Activated CD8-positive, alpha-beta memory T cell treated with anti-CD3 and anti-CD28 coated beads, Interleukin-2, amount 50 U/mL, for 4 hours (primary cell): ENCODE measurements at places on chromosomes 13 and 19.
A peak's percentile ranks its signal among the peaks of the same experiment; 100 is the strongest.

DNA sequence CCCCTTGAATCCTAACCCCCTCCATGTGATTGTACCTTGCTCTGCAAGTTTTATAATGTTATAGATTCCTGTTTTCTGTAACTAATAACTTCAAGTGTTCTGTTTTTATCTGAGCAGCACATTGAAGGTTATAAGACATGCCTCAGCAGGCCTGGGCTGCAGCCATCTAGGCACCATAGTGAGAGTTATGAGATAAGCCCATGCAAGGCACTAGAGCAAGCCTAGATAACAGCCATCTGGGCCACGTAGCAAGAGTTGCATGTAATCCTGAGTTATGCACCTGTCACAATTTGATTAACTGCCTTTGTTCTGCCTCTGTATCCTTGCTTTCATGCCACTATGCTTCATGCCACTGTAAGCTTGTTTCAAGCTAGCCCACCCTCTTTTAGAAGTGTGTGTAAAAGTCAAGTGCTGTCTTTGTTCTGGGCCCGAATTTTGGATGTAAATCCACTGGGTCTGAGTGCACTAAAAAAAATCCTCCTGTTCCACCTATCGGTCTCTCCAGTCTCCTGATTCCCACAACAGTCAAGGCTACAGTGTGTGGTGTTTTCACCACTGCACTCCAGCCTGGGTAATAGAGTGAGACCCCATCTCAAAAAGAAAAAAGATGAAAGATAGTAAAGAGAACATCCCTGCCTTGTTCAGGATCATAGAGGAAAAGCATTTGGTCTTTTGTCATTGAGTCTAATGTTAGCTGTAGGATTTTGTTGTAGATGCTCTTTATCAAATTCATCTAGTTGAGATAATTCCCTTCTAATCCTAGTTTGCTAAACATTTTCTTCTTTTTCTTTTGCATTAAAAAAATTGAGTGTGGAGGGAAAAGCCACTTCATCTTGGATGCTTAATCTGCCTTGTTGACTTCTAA lies 16.0 kb upstream of the KBTBD6 start:
- DNase-seq: no peak

DNA sequence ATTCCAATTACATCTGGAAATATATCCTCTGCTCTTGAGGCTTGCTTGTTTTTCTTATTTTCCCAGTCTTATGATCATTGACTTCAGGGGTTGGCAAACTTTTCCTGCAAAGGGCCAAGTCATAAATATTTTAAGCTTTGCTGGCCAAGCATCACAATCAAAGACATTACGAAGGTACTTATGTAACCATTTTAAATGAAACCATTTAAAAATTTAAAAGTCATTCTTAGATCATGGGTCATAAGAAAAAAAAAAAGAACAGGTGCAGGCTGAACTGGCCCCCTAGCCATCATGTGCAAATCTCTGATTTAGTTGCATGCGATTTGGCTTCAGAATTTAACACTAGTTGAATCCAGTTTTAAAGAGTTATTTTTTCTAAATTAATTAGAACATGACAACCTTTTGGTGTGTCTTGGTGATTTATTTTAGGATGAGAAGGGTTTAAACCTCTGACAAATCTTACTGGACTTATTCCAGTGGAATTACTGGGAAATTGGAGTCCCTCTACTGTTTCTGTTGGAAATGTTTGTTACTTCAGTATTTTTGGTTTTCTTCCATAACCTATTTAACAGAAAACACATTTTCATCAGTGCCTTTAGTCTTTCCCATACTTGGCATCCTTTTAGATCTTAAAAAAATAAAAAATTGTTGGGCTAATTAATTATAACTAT lies 148.1 kb downstream of the NHLRC3 start:
- DNase-seq: no peak

DNA sequence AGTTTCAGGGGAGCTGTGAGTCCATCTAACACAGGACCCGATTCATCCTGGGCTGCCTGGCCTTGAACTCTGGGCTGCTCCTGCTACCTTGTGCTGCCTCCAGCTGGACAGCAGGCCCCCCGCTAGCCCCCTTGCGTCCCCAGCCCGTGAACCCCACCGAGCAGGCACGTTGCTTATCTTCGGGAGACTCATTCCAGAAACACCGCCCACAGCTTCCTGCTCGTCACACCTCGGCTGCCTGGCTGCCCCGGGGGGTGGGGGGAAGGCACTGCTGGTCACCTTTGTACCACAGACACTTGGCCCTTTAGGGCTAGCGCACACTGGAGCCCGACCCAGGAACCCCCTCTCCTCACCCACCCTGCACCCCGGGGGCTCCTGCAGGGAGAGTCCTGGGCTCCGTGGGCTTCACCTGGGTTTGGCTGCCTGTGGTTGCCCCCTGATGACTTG lies 48.1 kb downstream of the CRTC1 start:
- no peak for DNase-seq

DNA sequence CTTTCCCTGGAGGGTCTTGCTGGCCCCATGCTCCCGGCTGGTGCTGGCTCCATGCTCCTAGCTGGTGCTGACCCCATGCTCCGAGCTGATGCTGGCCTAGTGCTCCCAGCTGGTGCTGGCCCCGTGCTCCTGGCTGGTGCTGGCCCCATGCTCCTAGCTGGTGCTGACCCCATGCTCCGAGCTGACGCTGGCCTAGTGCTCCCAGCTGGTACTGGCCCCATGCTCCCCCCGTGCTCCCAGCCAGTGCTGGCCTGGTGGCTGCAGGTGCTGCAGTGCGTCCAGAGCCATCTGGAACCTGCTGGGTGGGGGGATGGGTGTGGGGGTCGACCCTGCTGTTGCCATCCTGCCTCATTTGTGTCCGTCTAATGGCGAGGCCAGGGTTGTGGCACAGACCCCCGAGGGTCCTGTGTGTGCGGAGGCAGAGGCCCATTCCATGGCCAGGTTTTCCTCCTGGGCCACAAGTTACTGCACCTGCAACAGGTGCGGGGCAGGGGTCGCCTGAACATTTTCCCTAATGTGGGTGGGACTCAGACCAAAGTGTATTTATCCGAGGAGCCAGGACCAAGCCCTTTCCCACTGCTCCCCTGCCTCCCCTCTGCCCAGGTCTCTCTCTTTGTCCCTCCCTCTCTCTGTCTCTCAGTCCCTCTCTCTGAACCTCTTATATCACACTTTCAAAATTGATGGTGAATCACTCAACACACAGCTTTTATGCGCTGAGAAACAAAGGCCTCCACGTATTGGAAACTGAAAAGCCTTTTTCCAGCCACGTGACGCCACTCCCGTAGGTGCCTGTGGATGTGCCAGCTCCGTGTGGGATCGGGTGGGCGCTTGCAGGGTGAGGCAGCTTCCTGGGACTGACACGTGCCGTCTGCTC lies 45.1 kb downstream of the MCF2L start:
- DNase-seq: no peak

DNA sequence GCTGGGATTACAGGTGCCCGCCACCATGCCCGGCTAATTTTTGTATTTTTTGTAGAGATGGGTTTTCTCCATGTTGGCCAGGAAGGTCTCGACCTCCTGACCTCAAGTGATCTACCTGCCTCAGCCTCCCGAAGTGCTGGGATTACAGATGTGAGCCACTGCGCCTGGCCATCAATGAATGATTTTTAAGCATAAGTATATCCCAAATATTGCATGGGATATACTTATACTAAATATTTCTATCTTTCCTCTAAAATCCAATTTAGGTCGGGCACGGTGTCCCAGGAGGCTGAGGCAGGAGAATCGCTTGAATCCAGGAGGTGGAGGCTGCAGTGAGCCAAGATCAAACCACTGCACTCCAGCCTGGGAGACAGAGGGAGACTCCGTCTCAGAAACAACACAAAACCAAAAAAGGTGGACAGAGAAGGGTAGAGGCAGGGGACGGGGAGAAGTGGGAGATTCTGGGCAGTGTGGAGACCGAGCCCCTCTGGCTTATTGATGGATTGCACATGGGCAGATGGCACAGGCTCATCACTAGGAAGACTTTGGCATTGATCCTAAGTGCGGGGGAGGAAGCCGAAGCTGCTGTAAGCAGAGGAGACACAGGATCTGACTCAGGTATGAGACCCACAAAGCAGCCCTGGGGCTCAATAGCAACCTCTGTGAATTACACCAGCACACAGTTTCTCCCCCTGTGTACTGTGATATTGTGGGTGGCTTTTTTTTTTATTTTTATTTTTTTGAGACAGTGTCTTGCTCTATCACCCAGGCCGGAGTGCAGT lies 13.5 kb downstream of the ARRDC5 start:
- DNase-seq: no peak

DNA sequence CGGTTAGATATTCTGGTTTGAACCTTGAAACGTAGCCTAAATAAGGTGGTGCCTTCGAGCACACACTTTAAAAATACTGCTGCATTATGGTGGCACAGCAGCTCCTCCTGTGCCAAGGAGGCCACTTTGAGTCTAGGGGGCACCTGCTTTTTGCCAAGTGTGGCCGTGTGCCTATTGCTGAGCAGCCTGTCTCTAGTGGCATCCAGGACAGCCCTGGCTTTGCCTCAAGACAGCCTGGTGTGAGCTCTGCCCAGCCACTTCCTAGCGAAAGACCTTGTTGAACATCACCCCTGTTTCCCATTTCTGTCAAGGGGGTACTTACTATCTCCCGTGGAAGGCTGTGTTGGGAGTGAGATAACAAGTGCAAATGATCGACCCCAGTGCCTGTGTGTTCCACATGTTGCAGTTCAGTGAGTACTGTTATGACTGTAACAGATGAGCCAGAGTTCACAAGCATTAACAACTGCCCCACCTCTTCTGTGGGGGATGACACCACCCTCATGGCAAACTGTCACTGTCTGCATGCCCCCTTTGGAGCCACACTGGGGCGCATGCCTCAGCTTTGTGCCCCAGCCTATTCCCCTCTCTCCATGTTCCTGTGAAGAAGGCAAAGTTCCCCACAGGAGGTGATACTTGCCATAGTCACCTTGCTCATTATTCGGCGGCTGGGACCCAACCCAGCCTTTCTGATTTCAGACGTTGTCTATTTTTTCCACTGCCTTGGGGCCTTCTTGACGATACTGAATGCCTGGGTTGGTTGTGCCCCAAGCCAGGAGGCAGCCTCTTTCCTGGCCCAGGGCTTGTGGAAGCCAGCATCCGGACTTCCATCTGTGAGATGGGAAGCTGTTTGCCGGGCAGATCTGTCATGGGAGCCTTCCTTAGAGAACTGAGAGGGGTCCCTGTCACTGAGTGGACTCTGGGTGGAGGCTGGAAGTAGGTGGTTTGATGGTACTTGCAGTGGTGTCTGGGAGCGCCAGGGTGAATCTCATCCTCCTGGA lies 5.4 kb downstream of the GATAD2A start:
- DNase-seq: peak; percentile 36

- DNase-seq: no peak
Measured at GRCh38 chr19:50638600-50638999, 1.1 kb downstream of the SYT3 start.

GRCh38 chr13:42804244-42804874 lies 23.0 kb downstream of the FAM216B start:
- DNase-seq: no peak

- DNase-seq: peak; percentile 43
Measured at GRCh38 chr19:28878862-28879566, 333.9 kb downstream of the UQCRFS1 start.

- no peak for DNase-seq
Measured at GRCh38 chr13:40671956-40672764, 5.7 kb upstream of the FOXO1 start.

DNA sequence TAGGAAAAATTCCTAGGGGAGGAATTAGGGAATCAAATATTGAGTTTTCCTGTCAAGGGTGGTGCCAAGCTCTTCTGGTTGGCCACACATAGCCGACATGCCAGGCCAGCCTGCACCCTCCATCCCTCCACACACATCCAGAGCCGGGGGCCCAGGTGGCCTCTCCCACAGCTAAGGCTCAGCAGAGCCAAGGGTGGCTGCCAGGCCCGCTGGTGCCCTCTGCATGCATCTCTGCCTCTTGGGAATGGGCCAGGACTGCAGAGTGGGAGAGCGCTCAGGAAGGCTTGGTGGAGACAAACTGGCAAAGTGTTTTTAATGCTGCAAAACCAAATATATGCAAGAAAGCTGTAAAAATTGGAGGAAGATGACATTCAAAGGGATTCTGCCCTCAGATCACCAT lies 42.7 kb upstream of the GAS6 start:
- no peak for DNase-seq

DNA sequence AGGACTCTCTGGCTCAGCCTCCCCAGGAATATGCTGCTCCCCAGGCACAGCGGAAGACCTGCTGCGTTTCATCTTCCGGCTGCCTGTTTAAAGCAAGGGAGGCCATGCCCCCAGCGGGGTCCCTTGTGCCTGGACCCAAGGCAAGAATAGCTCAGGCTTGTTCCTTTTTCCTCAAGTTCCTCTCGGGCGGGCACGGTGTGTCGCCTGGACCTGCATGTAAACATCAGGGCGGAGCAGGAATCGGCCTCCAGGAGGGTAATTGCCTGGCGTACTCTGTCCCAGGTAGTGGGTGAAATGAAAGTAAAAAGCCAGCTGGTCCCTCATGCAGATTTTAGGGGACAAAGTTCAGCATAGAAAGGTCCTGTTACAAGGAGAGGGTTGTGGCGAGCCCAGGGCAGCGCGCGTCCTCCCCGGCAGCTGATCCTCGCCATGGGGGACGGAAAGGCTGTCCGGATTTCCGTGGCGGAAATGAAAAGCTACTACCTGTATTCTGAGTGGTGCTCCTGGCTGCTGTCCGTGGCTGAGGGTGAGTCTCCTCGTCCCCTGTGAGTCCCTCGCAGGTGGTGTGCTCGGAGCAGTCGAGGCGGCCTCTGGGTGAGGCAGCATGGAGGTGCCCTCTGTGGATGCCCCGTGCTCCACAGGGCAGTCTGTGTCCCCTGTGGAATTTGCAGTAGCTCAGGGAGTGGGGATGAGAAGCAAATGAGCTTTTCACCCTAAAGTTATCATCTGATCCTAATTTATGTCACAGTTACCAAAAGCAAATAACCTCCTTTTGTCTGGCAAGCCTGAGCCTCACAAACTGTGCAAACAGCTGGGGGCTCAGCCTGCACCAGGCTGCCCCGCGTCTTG lies 16.2 kb downstream of the MCF2L start:
- DNase-seq: no peak

- peak; percentile 77 for DNase-seq
Measured at GRCh38 chr13:21670006-21670882, 629 bp upstream of the FGF9 start.

- peak; percentile 77 for DNase-seq
Measured at GRCh38 chr13:29594710-29595379, 643 bp downstream of the SLC7A1 start.
